ENCODE measurements at places on chromosomes 4 and X. TPM values are rescaled to one million over a fixed set of nuclear protein-coding genes. Genes with fewer than 3 reads are reported as not detected.

DNA sequence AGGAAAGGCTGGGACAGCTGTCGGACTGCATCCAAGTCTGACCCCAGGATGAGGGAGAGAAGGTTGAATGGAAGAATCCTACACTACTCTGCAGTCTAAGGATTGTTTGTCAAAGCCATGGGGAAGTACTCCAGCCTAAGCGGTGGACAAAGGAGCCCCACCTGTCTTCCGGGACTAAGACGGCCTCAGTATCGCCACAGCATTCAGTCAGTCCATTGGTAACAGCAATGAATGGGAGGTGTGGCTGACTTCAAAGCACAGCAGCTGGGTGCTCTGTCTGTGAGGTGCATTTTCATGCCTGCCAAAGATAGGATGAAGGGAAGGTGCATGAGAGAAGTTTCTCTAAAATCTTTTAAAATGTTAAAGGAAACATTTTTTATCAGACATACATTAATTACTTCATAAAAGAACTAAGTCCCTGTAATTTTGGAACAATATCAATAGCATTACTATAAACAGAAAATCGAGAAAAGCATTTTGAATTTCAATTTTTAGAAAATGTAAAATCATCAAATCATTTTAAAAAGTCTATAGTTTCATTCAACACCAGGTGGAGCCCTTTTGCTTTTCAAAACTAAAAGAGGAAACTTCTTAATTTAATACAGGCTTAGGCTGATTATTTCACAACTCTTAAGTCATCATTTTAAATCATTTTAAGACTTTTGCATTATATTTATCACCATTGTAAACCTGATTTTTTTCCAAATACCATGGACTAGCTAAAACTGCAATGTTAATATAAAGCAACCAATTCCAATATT is 27.6 kb upstream of the INTU start:
- peak; percentile 65 for DNase-seq

The PGAM4 gene
- total RNA-seq, result not detected

The SORCS2 gene
- 13.4 TPM for total RNA-seq

- DNase-seq, result no peak
Measured at GRCh38 chr4:139819082-139819481, 153.5 kb downstream of the MGST2 start.

DNA sequence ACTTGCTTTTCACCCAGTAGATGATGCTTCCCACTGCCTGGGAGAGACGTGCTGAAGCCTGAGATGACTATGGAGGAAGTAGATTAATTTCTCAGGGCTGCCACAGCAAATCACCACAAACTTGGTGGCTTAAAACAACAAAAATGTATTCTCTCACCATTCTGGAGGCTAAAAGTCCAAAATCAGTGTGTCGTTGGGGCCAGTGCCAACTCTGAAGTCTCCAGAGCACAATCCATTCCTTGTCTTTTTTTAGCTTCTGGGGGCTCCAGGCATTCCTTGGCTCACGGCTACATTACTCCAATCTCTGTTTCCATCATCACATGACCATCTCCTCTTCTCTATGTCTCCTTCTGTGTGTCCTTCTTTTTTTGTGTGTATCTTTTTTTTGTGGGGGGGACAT is 105.8 kb upstream of the C1QTNF7 start:
- no peak for DNase-seq

The NXF3 gene
- not detected for total RNA-seq

DNA sequence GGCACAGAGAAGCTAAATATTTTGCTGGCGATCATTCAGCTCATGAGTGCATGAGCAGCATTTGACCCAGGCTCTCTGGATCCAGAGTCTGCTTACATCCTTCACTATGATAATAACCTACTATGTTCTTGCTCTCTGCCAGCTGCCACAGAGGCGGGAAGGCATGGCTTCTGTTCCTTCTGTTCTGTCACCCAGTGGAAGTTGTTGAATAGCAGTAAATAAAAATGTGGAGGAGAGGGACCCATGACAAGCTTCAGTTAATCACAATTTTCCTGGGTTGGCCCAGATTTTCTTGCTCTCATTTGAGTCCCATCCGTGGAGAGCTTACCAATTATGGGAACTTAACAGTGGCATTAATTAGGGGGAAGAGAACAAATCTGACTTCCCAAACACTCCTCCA is 250.1 kb upstream of the NOCT start:
- DNase-seq, result no peak

- no peak for DNase-seq
Measured at GRCh38 chr4:184937030-184937710, 81.1 kb upstream of the HELT start.
